ENCODE measurements at places on chromosomes 16 and 17.

DNA sequence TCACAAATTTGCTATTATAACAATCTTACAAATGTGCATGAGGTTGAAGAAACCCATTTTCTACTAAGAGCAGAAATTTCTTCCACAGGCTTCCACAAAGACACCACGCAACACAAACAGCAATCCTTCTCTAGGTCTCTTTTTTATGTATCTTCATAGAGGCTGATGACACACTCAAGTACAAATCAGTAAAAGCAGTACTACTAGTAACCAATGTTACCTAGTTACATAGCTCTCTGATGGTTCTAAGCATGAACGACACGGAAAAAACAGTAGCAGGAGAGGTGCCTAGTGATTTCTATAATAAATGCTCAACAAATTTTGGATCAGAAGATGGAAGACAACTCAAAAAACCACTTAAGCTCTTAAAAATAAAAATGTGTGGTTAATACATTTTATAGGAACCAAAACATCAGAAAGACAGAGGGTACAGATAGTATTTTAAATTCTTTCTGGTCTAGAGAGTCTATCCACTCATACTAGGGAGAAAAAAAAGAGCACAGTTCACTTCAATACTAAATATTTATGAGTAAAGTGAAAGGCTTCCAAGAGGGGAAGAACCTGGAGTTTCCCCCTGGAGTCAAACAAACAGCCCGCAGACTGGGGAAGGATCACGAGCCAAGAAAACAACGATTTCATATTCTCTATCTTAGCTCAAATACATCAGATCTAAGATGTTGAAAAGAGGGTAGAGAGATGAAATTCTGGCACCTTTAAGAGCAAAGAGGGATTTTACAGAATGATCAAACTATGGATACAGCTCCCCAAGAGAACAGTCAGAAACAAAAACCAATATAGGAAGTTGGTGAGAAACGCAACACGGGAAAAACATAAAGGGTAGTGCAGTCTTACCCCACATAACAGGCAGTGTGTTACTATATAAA lies 40.2 kb downstream of the SMG6 start:
- no peak for DNase-seq

GRCh38 chr17:41071606-41072360 lies 6.1 kb upstream of the KRTAP2-4 start:
- DNase-seq, result no peak

DNA sequence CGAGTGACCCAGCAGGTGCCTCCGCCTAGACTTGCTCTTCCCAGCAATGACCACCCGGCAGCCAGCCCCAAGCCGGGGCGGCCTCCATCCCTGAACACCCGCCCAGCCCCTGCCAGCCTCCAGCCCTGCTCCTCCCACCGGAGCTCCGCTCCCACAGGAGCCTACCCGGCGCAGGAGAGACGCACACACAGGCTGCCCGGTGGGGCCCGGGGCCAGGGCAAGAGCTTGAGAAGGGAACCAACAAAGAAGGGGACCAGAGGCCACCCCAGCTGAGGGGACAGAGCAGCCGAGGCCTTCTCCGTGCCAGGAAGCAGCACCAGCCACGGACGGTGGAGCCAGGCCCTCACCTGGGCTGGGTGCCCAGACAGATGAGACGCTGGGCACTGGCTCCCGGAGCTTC lies 13.8 kb downstream of the PKD1 start:
- no peak for DNase-seq

GRCh38 chr17:68775318-68775717 lies 174.2 kb upstream of the FAM20A start:
- DNase-seq, result no peak

- DNase-seq, result no peak
Measured at GRCh38 chr17:80025140-80025539, 10.5 kb downstream of the TBC1D16 start.

All from stimulated activated CD8-positive, alpha-beta memory T cell treated with anti-CD3 and anti-CD28 coated beads, Interleukin-15, amount 100 ng/mL, for 1 hour (primary cell).